ENCODE measurements at places on chromosomes 3 and 15. TPM values are rescaled to one million over a fixed set of nuclear protein-coding genes. Genes with fewer than 3 reads are reported as not detected.

The FGF12 gene
- total RNA-seq: 0.58 TPM

The ABHD14A gene
- 14.8 TPM for total RNA-seq

The PODXL2 gene
- 5.4 TPM for total RNA-seq

The TMEM207 gene
- total RNA-seq: not detected

The RAD51 gene
- total RNA-seq: 13.1 TPM

The PATL2 gene
- total RNA-seq: 6.4 TPM

The CCR2 gene
- total RNA-seq: 1.2 TPM

The GPR27 gene
- 0.39 TPM for total RNA-seq

The ANKRD34C gene
- total RNA-seq: 0.06 TPM

The KLF15 gene
- 2.0 TPM for total RNA-seq

The NAA50 gene
- total RNA-seq: 95.9 TPM

The CGNL1 gene
- total RNA-seq: 3.3 TPM

The RTP3 gene
- total RNA-seq: not detected

The RHOV gene
- 1.6 TPM for total RNA-seq

The CYP1A2 gene
- not detected for total RNA-seq

The THPO gene
- total RNA-seq: not detected

The PIK3R4 gene
- total RNA-seq: 20.1 TPM

The NRROS gene
- 6.0 TPM for total RNA-seq

The PSMD2 gene
- total RNA-seq: 223 TPM

The ONECUT1 gene
- total RNA-seq: not detected

The WDR93 gene
- total RNA-seq: not detected

The SUSD5 gene
- total RNA-seq: 1.8 TPM

The RASGRP1 gene
- total RNA-seq: 1.2 TPM

The COMMD2 gene
- 19.7 TPM for total RNA-seq

The ACTC1 gene
- 1.3 TPM for total RNA-seq

The MYRIP gene
- total RNA-seq: 11.2 TPM

The TRIM59 gene
- 6.0 TPM for total RNA-seq

Data from mucosa of descending colon (tissue), 3 donors.